ENCODE measurements at places on chromosomes 11 and 22.

- no peak for DNase-seq
These were observed 126.4 kb upstream of the KIRREL3 start for GRCh38 chr11:127126986-127127385.

- DNase-seq, result no peak
These were observed 178.2 kb downstream of the LRRC4C start for GRCh38 chr11:41281131-41281742.

DNA sequence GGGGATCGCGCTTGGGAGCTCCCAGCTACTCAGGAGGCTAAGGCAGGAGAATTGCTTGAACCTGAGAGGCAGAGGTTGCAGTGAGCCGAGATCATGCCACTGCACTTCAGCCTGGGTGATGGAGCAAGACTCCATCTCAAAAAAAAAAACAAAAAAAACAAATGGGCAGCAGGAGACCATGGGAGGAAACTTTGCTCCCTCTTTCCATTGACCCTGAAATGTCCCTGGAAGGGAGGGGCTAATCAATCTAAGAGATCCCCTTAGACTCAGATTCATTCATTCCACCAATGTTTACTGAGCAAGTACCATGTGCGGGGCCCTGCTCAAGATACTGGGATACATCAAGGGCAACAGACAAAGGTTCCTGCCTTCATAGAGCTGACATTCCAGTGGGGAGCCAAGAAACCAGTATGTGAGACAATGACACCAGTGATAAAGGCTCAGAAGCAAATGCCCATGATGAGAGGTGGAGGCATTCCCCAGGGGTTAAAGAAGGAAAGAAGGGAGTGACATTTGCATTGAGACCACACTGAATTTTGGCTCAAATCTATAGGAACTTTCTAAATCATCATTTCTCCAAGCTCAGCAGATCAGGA is 37.7 kb upstream of the TFIP11 start:
- DNase-seq, result no peak

GRCh38 chr11:2795491-2795991 is 90.0 kb downstream of the CDKN1C start:
- DNase-seq, result no peak

- no peak for DNase-seq
These were observed 60.9 kb upstream of the PARVG start for GRCh38 chr22:44119669-44120313.
